CD8-positive, alpha-beta T cell (primary cell): ENCODE measurements at places on chromosomes 3 and 15.

- no peak for DNase-seq
Measured at GRCh38 chr3:119302697-119303551, 8.7 kb downstream of the ARHGAP31 start.

- no peak for DNase-seq
Measured at GRCh38 chr3:44355362-44356033, 16.9 kb downstream of the TCAIM start.

DNA sequence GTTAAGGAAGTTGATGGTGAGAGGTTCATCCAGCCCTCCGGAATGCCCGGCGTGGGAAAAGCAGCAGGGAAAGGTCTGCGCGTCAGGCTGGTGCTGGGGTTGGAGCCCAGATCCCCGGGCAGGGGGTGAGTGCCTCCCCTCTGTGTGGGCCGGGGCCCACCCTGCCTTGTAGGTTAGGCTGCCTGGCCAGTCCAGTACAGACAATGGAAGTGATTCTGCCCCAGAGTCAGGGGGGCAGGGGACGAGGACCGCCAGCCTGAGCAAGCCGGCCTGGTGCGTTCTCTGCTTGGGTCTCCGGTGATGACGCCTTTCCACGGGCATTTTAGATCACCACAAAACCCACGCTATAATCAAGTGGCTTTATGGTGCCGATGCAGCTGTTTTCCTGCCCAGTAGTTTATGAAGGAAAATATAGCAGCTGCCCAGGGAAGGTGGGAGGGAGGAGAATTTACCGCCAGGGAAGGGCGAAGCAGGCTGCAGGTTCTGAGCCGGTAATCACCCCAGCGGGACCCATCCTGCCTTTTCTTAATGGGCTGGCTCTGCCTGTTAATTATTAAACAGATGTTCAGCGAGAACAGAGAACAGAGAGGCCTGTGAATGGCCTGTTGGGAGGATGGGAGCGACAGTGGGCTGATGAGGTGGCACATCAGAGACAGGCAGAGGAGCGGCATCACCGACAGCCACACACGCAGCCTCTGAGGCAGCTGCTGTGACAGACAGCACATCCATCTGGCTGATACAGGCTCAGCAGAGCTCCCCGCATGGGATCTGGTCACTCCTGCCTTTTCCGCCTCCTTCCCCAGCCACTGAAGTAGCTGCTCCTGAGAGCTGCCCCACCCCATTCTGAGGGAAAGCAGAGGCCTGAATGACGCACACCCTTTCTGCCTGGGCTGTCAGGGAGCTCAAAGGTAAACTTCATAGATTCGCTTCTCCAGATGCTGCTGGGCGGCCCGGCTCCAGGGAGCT, 35.2 kb downstream of the BDH1 start:
- DNase-seq: no peak

- no peak for DNase-seq
Measured at GRCh38 chr3:144096016-144096415, 124.4 kb downstream of the DIPK2A start.

DNA sequence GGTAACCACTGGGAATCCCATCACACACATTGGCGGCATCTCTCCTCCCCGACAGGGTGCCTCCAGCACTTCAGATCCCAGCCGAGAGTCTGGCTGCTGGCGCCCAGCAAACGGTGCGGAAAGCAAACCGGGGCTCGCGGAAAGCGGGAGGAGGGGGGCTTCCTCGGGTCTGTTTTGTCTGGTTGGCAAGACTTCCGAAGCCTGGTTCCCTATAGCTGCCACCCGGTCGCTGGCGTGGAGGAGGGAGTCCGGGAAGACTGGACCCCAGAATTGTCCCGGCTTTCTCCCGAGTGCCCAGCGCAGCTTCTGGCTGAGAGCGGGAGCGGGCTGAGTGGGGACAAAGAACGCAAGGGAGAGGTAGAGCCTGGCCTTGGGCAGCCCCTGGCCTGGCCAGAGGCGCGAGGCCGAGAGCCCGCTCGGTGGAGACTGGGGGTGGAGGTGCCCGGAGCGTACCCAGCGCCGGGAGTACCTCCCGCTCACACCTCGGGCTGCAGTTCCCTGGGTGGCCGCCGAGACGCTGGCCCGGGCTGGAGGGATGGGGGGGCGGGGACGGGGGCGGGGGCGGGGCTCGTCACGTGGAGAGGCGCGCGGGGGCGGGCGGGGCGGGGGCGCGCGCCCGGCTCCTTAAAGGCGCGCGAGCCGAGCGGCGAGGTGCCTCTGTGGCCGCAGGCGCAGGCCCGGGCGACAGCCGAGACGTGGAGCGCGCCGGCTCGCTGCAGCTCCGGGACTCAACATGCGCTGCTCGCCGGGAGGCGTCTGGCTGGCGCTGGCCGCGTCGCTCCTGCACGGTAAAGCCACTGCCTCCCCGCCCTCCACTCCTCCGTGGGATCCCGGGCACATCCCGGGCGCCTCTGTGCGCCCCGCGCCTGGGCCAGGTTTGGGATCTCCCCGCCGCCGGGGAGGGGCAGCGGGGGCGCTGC, at the start of gene CHRNA7:
Gene CHRNA7 (plus strand): TSS at position 654 of the 920 bp plus-strand sequence. CDS start 80 bp downstream, at position 734.
- no peak for DNase-seq

DNA sequence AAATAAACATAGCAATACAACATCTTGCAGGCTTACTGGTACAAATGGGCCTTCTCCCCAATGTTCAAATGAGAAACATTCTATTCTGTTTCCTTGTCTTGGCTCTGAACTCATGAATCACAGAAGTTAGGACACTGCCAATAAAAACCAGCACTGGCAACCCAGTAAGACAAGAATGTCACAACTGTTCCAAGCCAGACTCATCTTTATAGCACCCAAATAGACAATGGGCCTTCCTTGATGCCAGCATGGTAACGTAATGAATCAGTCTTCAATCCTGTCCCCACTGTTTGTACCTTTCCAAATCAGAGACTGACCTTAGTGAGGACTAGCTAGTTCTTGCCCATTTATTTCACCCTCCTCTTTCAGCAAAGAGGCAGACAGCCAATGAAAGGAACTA, 14.1 kb upstream of the RPS17 start:
- DNase-seq: no peak

GRCh38 chr3:128275316-128276145, 122.2 kb downstream of the EEFSEC start:
- no peak for DNase-seq

- no peak for DNase-seq
Measured at GRCh38 chr3:160023476-160023875, 34.8 kb downstream of the IL12A start.

- no peak for DNase-seq
Measured at GRCh38 chr3:81846988-81847387, 85.5 kb upstream of the GBE1 start.

DNA sequence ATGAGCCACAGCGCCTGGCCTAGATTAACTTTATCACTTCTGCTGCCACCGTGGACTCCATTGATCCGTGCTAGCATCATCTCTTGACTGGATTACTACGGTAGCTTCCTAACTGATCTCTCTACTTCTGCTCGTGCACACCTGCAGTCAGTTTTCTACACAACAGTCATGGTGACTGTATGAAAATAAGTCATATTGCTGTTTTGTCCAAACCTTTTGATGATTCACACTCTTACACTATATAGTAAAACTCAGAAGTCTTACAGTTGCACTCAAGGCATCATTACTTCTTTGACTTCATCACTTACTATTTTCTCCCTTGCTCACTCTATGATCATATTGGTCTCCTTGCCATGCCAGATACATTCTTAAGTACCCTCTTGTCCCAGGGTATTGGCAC, 10.1 kb downstream of the PDCD6IP start:
- DNase-seq: no peak

DNA sequence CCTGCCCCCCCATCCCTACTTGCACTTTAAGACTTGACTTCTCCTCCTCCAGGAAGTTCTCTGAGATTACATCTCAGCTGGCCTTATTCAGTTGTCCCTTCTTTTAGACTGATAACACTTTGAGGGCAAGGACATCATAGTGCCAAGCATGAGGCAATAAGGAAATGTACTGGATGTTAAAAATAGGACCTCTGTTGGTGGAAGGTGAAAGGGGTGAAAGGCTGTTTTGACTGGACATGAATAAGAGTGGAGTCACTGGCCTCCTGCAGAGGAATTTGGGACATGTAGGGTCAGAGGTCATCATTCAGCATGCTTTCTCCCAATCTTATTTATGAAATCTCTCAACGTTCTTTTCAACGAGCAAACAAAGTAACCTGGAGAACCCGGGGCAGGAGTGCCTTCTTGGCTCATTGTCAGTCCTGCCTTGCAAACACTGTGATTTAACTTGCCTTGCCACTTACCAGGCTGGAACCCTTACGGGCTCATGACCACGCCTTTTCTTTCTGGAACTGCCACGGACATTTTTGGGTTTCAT, 38.6 kb downstream of the TRIM71 start:
- DNase-seq: no peak

DNA sequence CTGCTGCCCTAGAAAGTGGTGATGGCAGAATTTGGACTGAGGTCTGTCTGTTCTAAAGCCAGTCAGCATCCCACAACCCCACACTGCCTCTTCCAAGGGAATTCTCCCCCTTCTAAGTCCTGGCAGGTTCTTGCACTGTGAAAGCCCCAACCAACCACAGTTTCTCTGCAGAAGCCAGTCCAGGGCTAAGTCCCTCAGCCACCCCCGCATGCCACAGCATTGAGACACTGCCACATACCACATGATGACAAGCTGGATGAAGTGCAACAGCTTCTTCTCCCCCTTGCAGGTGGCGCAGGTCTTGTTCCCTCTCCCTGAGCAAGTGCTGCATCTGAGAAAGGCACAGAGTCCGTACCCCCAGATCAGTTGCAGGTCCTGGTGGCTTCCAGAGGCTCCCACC, 18.6 kb downstream of the SSUH2 start:
- DNase-seq: no peak

DNA sequence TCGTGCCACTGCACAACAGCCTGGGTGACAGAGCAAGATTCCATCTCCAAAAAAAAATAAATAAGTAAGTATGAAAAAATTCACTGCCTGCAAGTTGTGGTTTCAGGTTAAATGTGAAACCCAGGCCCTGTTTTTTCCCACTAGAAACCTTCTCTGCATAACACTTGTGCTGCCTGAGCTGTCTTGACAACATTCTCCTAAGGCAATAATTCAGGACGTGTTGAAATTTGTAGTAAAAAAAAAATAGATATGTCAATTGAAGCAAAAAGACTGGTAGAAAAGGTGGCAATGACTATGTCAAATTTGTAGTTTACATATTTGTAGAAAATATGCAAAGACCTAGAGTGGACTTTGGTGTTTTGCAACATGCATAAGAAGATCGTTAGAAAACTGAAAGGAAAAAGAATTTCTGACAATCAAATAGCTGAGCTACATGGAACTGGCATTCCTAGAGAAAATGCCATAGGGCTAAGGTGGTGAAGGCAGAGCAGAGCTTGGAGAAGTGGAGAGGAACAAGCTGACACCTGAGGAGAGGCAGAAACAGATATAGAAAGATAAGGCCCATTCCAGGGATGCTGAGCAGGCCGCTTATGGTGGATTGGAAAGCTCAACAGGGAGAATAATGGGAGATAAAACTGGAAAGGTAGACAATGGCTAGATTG, 150.2 kb downstream of the PLCH1 start:
- no peak for DNase-seq

GRCh38 chr15:32927124-32927523, 209.3 kb downstream of the GREM1 start:
- DNase-seq: no peak

DNA sequence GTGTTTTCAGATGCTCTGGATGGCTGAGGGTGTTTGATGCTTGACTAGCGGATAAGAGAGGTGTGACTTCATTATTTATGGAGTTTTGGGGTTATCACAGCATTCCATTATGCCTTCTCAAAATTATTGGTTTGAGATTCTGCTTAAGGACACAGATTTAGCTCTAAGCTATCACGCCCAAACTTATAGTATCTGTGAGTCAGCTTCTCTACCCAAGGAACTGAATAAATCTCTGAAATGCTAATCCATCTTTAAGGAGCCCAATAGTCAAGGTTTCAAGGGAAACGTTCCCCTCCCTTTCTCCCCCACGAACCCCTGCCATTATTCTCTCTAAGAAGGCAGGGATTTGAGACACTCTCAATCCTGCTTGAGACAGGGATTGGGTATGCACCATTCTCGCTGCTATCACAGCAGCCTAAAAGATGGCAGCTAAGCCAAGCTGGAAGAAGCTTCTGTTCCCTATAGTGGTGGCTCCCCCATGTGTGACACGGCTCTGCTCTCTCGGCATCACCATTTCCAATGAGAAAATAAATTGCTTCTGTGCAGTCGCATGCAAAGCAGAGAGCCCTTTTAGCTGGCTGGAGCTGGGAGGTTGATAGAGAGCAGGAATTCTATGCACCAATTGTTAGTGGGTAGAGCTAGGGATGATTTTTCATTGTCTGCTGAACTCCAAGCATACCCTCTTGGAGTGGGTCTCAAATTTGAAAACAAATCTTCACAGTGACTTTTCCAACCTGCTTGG, 151.1 kb downstream of the IL20RB start:
- DNase-seq: no peak

GRCh38 chr15:80978685-80979329, 10.8 kb downstream of the MESD start:
- no peak for DNase-seq

DNA sequence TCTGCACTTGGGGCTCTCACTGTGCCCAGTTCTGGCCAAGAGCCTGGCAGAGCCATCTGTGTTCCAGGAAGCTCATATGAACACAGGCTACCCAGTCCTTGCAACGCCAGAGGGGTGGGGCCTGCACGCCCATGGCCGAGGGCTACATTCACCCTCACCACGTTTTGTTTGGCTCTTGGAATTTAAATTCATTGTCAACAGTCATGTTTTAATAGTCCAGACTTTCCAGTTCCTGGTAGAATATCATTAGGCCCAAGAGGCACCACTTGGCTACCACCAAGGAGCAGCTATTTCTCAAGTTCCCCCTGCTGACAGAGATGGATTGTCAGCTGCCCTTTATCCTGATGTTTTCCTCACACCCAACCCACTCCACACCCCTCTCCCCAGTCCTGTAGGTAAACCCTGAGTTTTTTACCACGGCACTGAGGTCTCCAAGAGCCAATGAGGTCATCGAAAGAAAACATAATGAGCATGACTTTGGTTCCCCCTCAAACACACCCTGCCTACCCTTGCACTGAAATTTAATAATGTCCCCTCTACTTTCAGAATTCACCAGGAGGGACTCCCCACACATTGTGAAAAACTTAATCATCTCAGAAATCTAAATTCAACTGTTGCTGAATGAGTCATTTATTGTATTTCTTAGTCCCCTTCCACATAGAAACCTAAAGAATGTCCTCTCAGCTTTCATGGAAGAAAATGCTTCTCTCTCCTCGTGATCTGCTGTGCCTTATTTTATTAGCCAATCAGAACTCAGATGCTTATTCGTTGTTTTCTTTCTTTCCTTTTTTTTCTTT, 125.1 kb downstream of the SHQ1 start:
- no peak for DNase-seq

- DNase-seq: no peak
Measured at GRCh38 chr3:193874997-193875593, 260.9 kb upstream of the HES1 start.

GRCh38 chr3:101936419-101937356, 87.4 kb downstream of the NFKBIZ start:
- no peak for DNase-seq

GRCh38 chr3:71577011-71577410, 6.5 kb downstream of the FOXP1 start:
- DNase-seq: no peak

GRCh38 chr3:23162934-23163333, 40.2 kb upstream of the UBE2E2 start:
- DNase-seq: no peak

GRCh38 chr3:187705164-187705563, 2.8 kb upstream of the RTP2 start:
- DNase-seq: no peak

GRCh38 chr15:72382146-72382545, 6.3 kb upstream of the HEXA start:
- DNase-seq: no peak
